Esophagus mucosa (tissue), 1 donor: ENCODE measurements at places on chromosomes 13 and 19. TPM values are rescaled to one million over a fixed set of nuclear protein-coding genes. Genes with fewer than 3 reads are reported as not detected.
A peak's percentile ranks its signal among the peaks of the same experiment; 100 is the strongest.

DNA sequence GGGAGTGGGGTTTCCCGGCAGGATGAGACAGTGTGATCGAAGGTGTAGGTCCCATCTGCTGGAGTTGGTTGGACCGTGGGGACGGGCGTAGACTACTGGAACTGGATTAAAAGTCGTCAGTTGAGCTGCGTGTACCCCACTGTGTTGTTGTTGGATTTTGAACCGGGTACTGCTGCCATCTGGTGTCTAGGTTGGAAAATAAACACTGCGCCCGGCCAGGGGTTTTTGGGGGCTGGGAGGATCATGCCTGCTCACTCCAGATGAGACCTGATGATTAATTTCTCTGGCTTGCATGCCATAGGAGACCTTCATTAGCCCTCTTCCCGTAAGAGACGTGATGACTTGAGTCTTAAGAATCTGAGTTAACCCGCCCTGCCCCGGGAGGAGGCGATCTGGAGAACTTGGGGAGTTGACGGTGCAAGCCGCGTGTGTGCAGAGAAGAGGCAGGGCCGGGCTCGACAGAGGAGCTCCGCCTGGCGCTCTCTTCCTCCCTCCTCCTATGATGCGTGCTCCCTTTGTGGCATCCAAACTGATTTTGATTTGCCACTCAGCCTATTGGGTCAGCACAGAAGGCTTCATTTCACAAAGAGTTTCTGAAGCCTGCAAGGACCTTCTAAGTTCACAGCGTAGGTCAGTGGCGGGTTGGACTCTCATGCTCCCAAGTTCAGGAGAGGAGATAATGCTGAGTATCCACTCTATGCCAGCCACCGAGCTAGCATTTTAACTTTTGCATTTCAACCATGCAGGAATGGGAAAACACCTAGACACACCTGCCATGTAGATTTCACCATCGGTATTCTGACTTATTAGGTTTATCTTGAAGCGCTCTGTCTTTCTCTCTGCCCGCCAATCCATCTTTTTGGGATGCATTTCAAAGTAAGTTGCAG is 2.7 kb downstream of the UHRF1 start:
- peak; percentile 78 for ATAC-seq

GRCh38 chr13:63625869-63626268 is 2210.2 kb upstream of the PCDH20 start:
- no peak for ATAC-seq

- no peak for ATAC-seq
Observed at GRCh38 chr13:91302111-91302510, 45.4 kb upstream of the MIR17HG start.

DNA sequence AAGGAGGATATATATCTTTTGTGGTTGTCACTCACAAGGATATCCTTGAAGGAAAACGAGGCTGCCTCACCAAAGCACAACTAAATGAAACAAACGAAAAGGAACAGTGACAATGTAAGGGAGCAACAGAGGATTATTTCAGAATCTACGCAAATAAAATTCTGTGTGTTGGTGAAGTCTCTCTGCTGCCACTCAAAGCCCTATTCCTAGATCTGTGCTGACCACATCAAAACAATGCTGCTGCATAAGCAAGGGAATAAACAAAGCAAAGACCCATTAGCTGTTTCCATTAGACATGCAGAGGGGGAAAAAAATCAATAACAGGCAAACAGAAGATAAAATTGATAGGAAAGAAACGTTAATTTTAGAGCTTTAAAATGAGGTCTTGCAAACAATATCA is 204.4 kb downstream of the MZT1 start:
- ATAC-seq: no peak

DNA sequence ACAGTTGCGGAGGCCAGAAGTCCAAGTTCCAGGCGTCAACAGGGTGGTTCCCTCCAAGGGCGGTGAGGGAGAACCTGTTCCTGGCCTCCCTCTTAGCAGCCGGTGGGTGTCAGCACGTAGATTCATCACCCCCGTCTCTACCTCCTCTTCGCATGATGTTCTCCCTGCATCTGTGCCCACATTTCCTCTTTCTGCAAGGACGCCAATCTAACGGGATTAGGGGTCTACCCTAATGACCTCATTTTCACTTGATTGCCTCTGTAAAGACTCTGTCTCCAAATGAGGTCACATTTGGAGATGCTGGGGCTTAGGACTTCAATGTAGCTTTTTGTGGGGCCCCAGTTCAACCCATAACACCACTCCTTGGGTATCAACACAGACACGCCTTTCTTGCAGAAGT is 38.5 kb downstream of the DPF1 start:
- no peak for ATAC-seq

DNA sequence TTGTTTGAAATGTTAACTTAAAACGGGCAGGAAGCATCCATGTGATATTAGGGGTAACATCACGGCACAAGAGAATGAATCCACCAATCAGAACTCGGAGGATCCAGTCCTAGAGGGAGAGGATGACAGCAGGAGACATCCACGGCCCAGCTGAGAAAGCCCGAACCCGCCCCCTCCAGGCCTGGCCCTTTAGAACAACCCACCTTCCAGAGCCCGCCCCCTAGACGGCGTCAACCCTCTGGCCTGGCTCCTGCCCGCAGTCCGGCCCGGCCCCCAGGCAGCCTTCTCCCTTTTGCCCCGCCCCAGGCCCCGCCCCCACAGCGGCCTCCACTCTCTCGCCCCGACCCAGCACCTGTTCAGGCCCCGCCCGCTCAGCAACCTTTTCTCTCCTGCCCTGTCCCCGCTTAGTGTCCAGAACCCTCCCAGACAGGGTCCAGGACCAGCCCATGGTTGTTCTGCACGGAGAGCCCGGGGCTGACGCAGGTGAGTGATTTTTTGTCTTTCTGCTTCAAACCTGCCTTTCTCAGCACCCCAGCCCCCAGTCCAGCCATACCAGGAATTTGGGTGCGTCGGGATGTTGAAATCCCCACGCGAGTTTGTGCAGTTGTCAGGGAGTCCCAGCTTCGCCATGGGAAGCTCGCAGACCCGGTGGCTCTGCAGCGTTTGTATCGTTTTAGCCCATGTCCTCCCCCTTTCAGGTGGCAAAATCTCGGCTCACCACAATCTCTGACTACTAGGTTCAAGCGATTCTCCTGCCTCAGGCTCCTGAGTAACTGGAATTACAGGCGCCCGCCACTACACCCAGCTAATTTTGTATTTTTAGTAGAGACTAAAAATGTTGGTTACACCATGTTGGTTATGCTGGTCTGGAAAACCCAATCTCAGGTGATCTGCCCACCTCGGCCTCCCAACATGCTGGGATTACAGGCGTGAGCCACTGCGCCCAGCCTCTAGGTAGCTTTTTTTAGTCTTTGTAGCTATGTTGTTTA is 16.1 kb downstream of the ZNF816 start:
- peak; percentile 3 for ATAC-seq

- peak; percentile 47 for ATAC-seq
Observed at GRCh38 chr13:47397739-47398138, 500.9 kb upstream of the HTR2A start.

DNA sequence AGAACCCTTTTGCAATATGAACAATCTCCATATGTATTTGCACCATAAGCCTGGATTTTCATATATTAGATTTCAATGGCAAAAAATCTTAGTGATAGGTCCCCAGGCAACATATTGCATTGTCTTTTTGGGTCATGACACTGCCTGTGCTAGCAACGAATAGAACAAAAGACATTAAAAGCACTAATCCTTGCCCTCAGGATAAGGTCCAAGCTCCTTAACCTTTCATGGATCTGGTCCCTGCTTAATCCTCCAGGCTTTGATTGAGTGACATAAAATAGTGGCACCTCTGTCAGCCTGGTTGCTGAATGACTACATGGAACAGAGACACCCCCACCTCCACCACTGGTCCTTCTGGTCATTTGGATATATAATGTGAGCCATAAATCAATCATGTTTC is 134.4 kb downstream of the RBM26 start:
- no peak for ATAC-seq

DNA sequence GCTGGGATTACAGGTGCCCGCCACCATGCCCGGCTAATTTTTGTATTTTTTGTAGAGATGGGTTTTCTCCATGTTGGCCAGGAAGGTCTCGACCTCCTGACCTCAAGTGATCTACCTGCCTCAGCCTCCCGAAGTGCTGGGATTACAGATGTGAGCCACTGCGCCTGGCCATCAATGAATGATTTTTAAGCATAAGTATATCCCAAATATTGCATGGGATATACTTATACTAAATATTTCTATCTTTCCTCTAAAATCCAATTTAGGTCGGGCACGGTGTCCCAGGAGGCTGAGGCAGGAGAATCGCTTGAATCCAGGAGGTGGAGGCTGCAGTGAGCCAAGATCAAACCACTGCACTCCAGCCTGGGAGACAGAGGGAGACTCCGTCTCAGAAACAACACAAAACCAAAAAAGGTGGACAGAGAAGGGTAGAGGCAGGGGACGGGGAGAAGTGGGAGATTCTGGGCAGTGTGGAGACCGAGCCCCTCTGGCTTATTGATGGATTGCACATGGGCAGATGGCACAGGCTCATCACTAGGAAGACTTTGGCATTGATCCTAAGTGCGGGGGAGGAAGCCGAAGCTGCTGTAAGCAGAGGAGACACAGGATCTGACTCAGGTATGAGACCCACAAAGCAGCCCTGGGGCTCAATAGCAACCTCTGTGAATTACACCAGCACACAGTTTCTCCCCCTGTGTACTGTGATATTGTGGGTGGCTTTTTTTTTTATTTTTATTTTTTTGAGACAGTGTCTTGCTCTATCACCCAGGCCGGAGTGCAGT is 13.5 kb downstream of the ARRDC5 start:
- peak; percentile 36 for ATAC-seq

The SLC1A6 gene
- not detected for total RNA-seq

The TRPC4 gene
- not detected for total RNA-seq
